ENCODE measurements at places on chromosomes 11 and 22.

DNA sequence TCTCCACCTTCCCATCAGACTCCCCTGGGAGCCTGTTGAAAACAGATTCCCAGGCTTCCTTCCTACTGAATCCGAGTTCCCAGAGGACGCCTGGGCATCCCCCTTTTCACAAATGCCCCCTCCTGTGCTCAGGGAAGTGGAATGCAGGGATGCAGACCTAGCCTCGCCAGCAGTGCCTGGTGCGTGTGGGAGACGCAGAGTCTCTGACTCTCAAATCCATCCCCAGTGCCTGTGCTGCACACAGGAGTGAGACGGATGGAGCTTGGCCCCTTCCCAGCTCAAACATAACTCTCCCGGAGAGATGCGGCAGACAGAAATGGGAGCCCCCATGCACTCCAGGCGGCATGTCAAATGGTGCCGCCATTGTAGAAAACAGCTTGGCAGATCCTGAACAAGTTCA lies 62.6 kb downstream of the CTTN start:
- no peak for DNase-seq

DNA sequence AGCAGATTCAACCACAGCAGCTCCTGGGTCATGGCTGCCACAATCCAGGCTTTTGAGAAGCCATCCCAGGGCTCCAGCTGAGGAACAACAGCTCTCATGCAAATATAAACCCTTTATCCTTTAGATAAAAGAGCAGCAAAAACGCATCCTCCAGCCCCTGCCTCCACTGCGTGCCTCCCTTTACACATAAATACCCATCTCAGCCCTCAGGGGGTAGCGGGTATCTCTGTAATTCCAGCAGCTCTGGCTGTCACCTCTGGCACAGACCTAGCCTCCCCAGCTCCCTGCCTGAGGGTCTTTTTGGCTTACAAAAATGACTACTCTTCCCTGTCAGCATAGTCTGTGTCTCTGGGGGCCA lies 21.6 kb downstream of the LMO1 start:
- DNase-seq: no peak

- peak; percentile 78 for DNase-seq
Measured at GRCh38 chr11:75577207-75577606, 15.2 kb downstream of the SERPINH1 start.

GRCh38 chr11:134120921-134121526 lies 52.2 kb downstream of the JAM3 start:
- no peak for DNase-seq

- DNase-seq: no peak
Measured at GRCh38 chr11:2076441-2076840, 62.7 kb downstream of the IGF2 start.

DNA sequence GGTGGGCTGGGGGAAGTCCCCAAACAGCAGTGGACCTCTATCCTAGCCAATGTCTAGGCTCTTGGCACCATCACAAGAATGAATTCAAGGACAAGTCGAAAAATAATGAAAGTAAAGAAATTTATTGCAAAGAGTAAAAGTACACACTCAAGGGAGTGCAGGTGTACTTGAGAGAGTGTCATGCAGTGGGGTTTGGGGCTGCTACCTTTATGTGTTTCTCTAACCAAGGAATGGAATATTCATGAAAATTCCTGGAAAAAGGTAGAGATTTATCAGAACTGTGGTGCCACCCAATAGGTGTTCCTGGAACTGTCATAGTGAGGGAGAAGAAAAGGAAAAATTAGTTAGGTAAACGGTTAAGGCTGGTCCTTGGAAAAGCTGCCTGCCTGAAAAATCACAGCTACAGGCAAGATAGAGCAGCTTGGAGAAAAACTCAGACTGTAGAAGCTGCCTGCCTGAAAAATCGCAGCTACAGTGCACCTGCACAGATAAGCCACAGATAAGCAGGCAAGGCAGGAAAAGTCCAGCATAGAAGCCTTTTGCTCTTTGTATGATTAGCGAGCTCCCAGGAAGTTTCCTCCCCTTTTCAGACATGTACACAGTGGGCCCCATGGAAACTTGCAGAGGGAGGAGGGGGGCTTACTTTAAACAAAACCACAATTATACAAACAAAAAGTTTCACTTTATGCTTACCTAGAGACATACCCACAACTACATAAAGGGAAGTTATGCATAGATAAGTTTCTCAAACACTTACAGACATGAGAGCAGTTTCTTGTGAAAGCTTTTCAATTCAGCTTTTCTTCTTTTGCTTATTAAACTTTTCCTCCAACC lies 71.4 kb upstream of the B3GNT6 start:
- DNase-seq: no peak

DNA sequence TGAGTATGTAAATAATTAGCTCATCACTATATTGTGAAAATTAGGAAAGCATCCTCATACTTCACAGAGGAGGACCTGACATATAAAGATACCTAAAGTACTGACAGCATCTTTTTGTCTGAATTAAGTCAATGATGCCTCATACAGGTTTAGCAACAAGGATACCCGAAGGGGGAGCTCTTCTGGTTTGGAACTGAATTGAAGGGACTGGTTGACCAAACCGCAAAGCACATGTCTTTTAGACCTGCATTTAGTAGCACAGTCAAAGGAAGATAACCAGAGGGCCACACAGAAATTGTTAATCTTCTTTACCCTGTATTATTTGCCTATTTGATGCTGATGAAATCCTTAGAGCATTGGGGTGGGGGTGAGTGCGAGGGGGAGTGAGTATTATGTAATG lies 12.9 kb upstream of the WT1 start:
- DNase-seq: no peak

All from activated CD4-positive, alpha-beta T cell treated with anti-CD3 and anti-CD28 coated beads for 36 hours (primary cell).